Stimulated activated CD4-positive, alpha-beta T cell treated with anti-CD3 and anti-CD28 coated beads, Interleukin-15, amount 100 ng/mL, for 1 hour (primary cell): ENCODE measurements at places on chromosomes 12 and 14.

DNA sequence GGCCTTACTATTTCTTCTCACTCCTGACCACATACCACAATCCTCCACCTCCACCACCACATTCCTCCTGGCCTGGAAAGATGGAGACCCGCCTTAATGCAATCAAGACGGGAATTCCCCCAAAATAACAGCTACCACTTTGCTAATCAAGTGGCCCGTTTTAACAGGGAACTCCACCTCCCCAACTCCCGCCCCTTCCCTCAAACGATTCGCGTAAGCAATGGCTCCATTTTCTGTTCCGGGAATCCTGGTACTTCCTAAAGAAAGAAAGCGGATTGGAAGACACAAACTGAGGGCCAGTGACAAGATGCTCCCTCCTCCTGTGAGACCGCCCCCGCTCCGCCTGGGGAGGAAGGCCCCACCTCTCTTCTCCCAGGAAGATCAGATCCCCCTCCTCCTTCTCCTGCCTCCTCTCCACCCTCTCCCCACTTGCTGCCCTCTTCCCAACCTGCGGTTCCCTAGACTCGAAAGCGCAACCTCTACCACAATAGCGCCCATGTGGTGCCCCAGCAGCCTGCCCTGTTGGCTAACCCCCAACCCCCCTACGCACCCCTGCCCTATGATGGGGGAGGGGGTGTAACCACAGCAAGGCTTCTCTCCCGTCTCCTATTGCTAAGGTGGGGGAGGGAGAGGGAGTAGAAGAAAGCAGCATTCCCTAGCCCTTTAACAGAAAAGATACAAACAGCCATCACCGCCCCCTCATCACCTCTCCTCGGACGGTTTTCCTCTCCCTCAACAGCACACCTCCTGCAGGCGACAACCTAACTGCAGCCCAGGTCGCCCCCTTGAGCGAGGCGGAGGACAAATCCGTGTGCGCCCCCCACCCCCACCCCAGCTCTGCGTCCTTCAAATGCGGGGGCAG lies 777 bp downstream of the ARF3 start:
- no peak for DNase-seq

- no peak for DNase-seq
Measured at GRCh38 chr12:10400829-10401228, 8.7 kb downstream of the KLRC4 start.

GRCh38 chr12:72256725-72257124 lies 15.4 kb upstream of the TRHDE start:
- DNase-seq, result no peak

GRCh38 chr12:12723681-12724420 lies 6.7 kb downstream of the CDKN1B start:
- DNase-seq, result no peak

- DNase-seq, result no peak
Measured at GRCh38 chr14:98370352-98370751, 901.6 kb downstream of the BCL11B start.

- DNase-seq, result no peak
Measured at GRCh38 chr12:72546106-72546505, 273.9 kb downstream of the TRHDE start.

- DNase-seq, result no peak
Measured at GRCh38 chr12:98355322-98355721, 160.1 kb upstream of the TMPO start.

DNA sequence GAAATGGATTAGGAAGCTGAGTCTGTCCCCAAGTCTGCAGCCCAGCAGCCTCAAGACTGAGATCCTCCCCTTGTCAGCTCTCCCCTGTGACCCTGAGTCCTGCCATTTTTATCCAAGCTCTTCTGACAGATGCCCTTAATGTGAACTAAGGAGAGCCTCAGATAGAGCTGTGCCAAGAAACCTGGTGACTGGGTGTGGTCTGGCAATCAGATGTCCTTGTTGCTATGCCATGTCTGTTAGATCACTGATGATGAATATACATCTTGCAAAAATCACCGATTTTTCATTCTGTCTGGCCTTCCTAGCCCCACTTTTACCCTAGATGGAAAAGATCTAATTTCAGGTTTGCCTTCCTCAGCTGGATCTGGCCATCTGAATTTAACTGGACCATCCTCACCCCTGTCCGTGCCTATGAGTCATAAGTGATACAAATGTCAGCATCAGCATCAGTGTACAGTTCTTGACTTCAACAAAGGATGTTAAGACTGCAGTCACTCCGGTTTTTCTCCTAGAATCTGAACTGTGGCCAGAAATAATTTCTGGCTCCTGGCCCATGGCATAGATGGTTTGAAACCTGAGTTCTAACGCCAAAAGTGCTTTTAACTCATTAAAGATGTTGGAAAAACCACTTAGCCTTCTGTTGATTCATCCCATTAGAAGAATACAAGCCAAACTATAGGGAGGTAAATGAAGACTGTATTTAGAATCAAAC lies 61.2 kb upstream of the GRIP1 start:
- DNase-seq, result no peak

DNA sequence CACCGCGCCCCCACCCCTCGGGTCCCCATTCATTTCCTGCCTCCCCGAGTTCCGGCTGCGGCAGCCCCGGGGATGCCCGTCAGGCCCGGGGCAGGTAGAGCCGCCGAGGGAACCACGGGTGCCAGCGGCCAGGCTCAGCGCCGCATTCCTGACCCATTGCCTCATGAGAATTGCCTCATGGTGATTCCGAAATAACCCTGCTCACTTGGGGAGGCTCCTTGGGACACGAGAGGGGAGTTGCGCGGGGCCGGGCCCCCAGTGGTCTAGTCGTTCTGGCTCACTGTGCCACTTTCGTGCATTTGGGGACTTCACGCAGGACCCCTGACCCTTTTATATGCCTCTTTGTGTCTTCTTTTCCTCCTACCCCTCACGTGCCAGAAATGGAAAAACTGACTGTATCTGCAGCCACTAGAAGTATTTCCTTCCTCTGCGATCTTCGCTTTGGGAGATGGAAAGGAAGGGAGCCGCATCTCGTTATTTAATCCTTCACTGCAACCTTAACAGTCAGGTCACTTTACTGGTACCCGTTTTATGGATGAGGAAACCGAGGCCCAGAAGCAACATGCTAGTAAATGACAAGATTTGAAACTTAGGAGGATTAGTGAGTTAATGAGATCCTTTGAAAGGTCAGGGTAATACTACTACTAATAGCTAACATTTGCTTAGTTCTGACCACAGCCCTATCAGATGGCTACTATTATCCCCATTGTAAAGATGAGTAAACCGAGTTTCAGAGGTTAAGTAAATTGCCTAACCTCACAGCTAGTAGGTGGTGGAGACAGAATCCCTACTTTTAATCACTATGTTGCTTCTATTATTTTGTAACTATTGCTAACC lies 768 bp downstream of the PTPN11 start:
- no peak for DNase-seq

- no peak for DNase-seq
Measured at GRCh38 chr14:23376482-23377197, at the start of gene CMTM5. Gene CMTM5 (plus strand): TSS chr14:23377046. CDS start chr14:23377252, 206 bp downstream.

GRCh38 chr12:46110928-46111699 lies 120.7 kb upstream of the SCAF11 start:
- DNase-seq, result no peak

DNA sequence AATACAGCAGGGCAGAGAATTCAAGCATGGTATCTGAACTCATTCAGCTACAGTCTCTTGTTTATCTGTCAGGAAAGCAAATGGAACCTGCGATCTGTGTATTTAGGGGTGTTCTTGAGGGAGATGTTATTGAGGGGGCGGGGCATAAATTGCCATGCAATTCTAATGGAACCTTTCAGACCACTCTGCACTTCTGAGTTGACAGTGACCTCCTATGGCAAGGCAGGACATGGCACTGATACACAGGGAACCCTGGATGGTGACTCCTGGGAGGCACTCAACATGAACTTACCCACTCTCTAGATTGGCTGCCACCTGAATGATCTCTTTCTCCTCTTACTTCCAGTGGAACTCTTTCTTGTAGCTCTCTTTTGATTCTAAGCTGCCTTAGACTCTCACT lies 787.3 kb downstream of the VRK1 start:
- DNase-seq, result no peak

DNA sequence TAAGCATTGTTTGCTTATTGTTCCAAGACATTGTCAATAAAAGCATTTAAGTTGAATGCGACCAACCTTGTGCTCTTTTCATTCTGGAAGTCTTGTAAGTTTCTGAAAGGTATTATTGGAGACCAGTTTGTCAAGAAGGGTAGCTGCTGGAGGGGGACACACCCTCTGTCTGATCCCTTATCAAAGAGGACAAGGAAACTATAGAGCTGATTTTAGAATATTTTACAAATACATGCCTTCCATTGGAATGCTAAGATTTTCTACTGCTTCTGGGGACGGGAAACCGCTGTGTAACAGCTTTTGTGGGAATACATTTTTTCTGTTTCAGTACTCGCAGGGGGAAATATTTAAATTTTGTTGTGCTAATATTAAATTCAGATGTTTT lies 3.5 kb downstream of the FOS start:
- DNase-seq, result no peak

- DNase-seq, result no peak
Measured at GRCh38 chr12:63029676-63030075, 94.7 kb upstream of the PPM1H start.

DNA sequence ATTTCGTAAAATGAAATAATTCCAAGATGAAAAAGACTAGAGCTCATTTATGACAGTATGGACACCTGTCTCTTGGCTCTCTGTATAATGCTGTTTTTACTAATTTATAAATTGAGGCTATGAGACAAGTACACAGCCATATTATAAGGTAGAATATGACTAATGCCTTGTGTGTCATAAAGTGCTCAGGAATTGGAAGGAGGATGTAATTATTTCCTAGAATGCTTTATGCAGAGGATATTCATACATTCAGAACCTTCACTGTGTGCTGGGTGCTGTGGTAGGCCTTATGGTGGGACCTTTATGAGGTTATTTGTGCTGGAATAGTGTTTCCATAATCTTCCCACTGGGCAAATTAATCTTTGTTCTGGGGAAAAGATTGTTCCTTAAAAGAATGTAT lies 13.3 kb downstream of the PCNX1 start:
- no peak for DNase-seq

DNA sequence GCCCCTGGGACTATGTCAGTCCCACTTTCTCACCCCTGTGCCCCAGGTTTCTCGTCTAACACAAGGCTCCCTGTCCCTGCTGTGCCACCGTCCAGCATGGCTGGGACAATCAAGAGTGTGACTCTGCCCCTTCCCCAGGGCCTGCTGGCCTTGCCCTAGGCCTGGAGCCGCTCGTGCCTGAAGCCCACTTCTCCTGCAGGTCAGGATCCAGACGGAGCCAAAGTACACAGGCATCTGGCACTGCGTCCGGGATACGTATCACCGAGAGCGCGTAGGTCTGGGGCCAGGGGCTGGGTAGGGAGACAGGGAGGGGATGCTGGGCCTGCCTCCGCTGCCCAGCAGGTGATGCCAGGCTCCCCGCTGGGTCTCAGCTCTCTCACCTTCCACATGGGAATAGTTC lies 2.8 kb downstream of the SLC25A47 start:
- no peak for DNase-seq

DNA sequence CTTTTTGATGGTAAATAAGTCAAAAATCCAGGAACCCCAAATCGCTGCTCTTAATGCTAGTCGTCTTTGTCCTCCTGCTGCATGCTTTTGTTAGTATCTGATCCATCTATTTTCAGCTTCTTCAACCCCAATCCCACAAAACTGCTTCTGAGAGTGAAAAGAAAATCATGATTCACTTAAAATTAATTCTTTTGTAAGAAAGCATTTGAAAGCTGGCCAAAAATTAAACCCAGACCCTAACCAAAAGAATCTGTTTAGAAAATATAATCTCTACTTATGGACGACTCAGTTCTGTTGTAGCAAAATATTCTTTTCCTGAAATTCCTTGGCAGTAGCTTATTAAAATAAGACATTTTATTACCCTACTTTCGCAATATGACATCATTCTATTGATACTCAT lies 443.6 kb upstream of the SYT1 start:
- DNase-seq, result no peak

DNA sequence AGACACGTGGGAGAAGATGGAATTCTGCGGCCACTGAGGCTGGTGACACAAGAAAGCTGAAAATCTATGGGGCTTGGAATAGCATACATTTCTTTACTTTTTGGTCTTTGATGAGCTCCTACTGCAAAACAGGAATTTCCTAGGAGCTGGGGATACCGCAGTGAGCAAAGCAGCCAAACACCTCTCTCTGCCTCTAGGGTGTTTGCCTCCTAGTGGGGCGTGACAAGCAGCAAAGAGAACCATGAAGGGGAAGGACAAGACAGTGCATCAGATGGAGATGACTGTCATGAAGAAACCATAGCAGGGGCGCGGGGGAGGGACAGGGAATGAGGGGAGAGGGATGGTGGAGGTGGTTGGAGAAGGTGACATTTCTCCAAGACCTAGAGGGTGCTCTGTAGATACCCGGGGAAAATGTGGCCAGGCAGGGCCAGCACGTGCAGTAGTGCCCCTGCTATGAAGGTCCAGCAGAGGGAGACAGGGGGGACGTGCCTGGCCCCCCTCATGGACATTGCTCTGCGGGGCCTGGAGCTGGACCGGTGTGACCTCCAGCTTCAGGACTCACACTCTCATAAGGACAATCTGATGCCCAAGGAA lies 58.6 kb downstream of the SERPINA3 start:
- DNase-seq, result no peak

GRCh38 chr12:85804663-85805062 lies 31.5 kb downstream of the RASSF9 start:
- no peak for DNase-seq
